ENCODE measurements at places on chromosomes 2 and 18. TPM values are rescaled to one million over a fixed set of nuclear protein-coding genes. Genes with fewer than 3 reads are reported as not detected.

GLS gene
- 119 TPM for total RNA-seq

UNC80 gene
- not detected for total RNA-seq

NOL4 gene
- not detected for total RNA-seq

GAD1 gene
- not detected for total RNA-seq

CMPK2 gene
- 1.4 TPM for total RNA-seq

FAHD2B gene
- 5.1 TPM for total RNA-seq

PNPT1 gene
- 34.4 TPM for total RNA-seq

C1GALT1C1L gene
- 0.78 TPM for total RNA-seq

APLF gene
- 4.0 TPM for total RNA-seq

SERPINB11 gene
- total RNA-seq = not detected

RAB6C gene
- not detected for total RNA-seq

REEP1 gene
- under 0.01 TPM for total RNA-seq

TEX44 gene
- not detected for total RNA-seq

GALR1 gene
- not detected for total RNA-seq

ANKRD30B gene
- total RNA-seq = not detected

FBXO41 gene
- total RNA-seq = 1.8 TPM

ACYP2 gene
- 7.6 TPM for total RNA-seq

KCNK3 gene
- total RNA-seq = not detected

SERPINB10 gene
- total RNA-seq = 0.20 TPM

TRABD2A gene
- 22.4 TPM for total RNA-seq

SPATA3 gene
- not detected for total RNA-seq

FARP2 gene
- total RNA-seq = 39.7 TPM
